ENCODE measurements at places on chromosomes 6 and 20. TPM values are rescaled to one million over a fixed set of nuclear protein-coding genes. Genes with fewer than 3 reads are reported as not detected.

DNA sequence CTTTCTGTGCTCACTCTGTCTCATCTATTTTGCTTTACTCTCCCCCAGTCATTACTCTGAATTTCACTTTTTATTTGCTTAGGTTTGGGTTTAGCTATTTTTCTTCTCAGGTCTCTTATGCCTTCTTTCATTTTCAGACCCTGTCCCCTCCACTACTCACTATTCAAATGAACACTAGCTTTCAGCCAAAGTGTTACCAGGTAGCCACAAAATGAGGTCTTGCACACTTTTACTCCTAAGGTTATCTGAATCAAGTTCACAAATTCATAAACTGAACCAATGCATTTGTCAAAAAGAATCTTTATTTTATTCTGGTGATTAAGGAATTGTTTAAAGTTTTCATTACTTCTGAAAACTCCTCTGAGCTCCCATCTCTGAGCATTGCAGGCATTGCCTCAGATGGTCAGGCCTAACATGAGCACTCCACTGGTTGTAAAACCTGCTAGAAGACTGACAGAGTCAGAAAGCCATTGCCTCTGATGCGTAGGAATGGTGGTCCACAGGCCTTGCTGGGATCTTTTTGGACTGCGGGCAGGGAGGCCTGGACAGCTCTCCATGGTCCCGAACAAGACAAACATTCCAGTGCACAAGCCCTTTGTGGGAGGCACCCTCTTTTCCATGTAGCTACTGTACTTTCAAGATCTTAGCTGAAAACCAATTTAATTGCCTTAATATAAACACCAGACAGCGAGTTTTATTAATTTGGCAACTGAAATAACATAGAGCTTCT is 48.5 kb downstream of the FYN start:
- peak; percentile 17 for DNase-seq
- H3K27me3 ChIP-seq = no peaks in the 10 kb centered on the region
- peaks cover 76% of the 10 kb centered on the region for H3K4me1 ChIP-seq
- H3K36me3 ChIP-seq = no peaks in the 10 kb centered on the region
- H3K4me3 ChIP-seq = no peak overlapping the region
- H3K27ac ChIP-seq = peak overlapping the region; percentile 49

DNA sequence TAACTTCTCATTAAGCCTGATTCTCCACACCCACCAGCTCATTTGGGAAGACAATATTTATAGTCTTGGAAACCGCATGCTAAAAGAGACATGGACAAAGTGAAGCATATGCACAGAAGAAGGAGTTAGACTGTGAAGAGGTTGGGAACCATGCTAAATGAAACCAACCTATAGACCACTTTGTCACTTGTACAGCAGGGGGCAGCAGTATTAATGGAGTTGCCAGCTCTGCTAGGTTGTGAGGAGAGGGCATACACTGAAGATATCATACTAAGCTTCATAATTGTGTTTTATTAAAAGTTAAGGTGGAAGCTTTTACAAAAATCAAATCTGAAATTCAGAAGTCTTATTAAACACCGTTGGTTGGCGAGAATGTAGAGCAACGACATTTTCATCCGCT is 38.3 kb upstream of the HMGCLL1 start:
- no peaks in the 10 kb centered on the region for H3K36me3 ChIP-seq
- no peaks in the 10 kb centered on the region for H3K27me3 ChIP-seq
- no peak overlapping the region for H3K27ac ChIP-seq
- no peak for DNase-seq

GRCh38 chr20:58143531-58143930 is 84.9 kb downstream of the ANKRD60 start:
- H3K27ac ChIP-seq = no peak overlapping the region
- H3K27me3 ChIP-seq = no peaks in the 10 kb centered on the region
- H3K4me1 ChIP-seq = no peaks in the 10 kb centered on the region
- no peak for DNase-seq
- H3K36me3 ChIP-seq = no peaks in the 10 kb centered on the region

The RPL10A gene
- polyA plus RNA-seq = 1,085 TPM

DNA sequence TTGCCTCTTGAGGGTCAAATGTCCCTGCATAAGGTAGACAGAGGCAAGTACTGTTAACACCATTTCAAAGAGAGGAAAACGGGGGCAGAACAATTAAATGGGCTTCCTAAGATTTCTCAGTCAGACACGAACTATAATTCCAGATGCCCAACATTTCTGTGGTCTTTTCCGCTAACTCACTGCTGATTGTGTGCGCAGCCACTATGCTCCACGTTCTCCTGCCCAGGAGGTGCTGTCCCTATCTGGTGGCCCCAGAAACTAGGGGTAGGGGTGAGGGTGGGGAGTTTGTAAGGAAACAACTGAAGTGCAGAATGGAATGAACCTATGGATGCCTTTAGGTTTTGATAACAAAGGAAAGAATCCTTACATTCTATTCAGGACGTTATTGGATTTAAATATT is 86.1 kb upstream of the BACH2 start:
- H3K4me3 ChIP-seq = no peak overlapping the region
- DNase-seq = no peak
- H3K27me3 ChIP-seq = peaks cover 4% of the 10 kb centered on the region
- H3K27ac ChIP-seq = no peak overlapping the region
- H3K4me1 ChIP-seq = peaks cover 6% of the 10 kb centered on the region
- H3K36me3 ChIP-seq = no peaks in the 10 kb centered on the region
